NCI-H187 treated with DMSO at 0.1 percent for 48 hours (cell line): ENCODE measurements at places on chromosomes 7 and 10.

- no peak for DNase-seq
Measured at GRCh38 chr7:111866787-111867186, 304.5 kb upstream of the IMMP2L start.

DNA sequence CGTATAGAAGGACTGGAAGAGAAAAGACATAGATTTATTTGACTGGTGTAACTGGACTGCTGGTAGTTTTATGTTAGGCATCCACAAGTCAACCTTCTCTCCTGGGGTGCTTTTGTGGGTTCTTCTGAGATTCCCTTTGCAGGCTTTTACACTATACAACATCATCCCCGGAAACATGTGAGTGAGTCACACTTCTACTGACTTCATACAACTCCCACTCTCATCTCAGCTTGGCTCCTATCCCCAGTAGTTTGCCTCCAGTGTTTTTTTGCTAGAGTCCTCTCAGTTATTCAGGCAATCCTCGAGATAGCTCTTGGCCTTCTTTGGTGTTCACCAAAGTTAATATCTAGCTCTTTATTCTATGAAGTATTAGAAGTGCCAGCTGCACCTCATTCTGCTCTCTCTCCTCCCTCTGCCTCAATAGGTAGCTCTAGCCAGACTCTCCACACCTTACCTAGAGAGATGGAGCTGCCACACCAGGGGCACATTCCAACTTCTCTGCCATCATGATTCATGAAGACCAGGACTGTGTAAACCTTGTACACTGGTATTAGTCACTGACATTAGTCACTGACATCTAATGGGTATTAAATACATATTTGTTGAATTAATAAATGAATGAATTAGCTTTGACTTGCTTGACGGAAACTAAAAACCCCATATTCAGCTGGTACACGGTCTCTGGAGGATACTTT, 281.9 kb downstream of the PPP1R3A start:
- no peak for DNase-seq

GRCh38 chr10:126351021-126351420, 37.3 kb downstream of the ADAM12 start:
- no peak for DNase-seq

DNA sequence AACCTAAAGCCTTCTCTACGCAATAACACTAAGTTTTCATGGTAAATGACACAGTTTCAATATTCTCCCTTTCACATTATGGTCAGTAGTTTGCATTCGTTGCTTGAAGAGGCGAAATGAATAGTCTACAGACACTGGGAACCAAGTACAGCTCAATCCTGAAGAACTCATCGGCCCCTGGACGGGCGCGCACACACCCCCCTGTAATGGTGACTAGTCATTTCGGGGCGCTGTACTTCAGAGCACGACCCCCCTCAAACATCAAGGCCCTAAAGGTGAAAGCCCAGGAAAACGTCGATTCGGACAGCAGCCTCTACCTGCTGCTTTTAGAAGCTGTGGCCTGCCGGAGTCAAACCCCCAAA, 1.0 kb downstream of the NT5C2 start:
- DNase-seq = no peak

DNA sequence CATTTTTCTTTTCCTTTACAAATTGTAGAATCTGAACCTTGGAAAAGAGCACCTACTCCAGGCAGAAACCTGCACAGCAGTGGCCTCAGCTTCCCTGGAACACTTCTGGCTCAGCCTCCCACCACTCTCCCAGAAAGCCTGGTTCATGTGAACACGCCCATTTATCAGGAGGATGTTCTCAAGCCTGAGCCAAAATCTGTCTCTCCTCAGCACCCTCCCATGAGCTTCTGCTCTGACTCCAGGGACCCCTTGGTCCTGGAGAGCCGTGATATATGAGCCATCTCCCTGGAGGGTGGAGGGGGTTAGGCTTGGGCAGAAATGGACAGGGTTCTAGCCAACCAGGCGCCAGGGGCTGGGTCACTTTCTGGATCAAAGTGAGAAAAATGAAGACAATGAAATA, 10.1 kb downstream of the GDF2 start:
- no peak for DNase-seq

DNA sequence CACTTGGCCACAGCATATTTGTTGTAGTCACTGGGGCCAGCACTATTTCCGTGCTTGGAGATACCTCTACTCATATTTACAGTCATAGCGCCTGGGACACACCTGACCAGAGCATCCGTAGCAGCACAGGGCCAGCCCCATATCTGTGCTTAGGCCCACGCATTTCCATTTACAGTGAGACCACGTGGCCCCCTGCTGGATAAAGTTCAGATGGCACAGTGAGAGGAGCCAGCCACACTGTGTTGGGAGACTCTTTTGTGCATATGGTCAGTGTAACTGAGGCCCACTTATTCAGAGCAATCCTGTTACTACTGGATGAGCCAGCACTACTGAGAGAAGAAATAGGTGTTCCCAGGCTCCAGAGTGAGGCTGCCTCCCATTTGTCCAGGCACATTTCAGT, 455.3 kb downstream of the REEP3 start:
- no peak for DNase-seq

DNA sequence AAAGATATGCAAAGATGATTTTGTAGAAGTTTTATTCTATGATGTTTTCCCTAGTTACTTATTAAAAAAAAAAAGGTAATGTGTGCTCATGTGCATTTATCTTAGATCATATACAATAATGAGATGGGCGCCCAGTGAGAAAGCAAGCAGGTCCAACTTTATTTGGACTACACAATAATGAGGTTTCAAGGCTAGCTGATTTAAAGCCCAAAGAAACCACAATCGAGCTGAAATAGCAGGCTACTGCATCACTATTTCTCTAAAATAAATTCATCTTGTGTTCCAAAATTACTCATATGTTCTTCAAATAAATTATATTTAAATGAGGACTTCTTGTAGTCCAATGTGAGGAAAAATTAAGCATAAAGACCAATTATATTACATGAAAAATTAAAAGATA, 110.1 kb downstream of the JMJD1C start:
- DNase-seq = no peak

- no peak for DNase-seq
Measured at GRCh38 chr7:50651271-50651989, 86.2 kb upstream of the DDC start.

- DNase-seq = no peak
Measured at GRCh38 chr7:20318933-20319332, 11.8 kb upstream of the ITGB8 start.

DNA sequence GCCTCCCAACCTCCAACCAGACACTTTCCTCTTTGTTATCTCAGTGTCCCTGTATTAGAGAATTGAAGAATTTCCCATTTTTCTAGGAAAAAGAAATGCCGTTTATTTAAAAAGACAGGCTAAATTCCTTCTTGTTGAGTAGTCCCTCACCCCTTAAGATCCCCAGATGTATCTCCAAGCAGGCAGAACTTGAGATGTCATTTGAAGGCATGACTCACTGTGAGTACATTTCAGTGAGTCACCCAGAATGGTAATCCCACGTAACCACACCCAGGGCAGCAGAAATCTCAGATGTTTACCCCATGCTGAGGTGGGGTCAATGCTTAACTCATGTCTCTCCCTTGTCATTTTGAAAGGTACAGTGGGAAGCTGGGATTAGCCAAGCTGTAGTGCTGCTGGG, 4.4 kb downstream of the ZNF655 start:
- no peak for DNase-seq

DNA sequence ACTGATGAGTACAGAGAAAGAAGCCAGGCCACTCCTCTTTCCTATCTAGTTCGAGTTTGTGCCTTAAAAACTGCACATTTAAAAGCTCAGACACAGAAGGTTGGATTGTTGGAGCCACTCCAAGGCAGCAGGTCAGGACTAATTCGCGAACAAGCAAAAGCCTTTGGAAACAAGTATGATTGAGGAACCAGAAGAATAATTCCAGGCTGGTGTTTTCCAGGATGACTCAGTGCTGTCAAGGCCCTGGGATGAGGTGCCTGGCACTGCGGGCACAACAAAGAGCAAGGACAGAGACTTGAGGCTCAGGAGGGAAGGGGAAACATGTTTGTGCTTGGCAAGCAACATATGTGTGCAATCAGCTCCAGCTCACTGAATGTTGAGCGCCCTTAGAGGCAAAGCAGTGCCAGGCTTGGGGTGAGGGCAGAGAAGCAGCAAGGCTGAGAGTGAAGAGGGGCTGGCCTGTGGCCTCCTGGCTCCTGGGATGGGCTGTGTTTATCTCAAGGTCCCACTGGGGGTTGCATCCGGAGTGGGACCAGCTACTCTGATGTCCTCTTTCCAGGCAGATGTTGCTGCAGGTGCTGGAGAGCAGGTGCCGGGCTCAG, 44.1 kb downstream of the VSTM4 start:
- no peak for DNase-seq

DNA sequence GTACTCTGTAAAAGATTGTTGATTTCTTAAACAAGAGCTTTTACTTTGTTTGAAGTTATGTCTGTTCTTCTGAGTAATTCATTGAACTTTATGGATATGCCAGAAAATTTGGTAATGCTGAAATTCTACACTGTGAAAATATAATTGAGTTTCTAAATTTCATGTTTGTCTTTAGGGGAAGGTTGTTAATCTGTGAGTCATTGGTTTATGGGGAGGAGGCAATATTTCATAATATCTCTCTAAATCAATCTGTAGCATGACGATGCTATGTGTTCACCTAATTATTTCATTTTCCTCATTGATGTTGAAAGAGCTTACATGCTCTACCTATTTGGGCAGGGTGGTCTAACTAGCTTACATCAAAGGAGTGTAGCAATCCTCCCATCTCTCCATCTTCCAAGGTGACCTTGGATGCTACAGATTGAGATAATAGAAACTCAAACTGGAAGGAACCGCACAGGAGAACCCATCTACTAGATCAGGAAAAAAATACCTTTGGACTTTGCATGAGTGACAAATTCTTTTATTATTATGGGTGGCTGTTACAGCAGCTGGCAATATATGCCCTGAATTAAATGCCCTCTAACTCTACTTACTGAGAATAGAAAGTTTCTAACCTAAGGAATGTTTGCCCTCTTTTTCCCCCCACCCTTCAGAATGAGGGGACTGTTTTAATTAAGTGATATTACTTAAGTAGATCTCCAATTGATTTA, 8.4 kb upstream of the SNX13 start:
- no peak for DNase-seq

DNA sequence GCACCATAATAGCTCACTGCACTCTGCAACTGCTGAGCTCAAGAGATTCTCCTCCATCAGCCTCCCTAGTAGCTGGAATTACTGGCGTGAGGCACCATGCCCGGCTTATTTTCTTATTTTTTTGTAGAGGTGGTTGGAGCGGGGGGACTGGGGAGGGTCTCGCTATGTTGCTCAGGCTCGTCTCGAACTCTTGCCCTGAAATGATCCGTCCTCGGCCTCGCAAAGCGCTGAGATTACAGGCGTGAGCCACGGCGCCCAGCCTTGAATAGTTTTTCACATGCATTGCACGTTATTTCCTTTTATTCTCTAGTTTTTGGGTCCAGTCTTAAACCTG, 526 bp upstream of the LAMTOR4 start:
- DNase-seq = no peak

GRCh38 chr7:89988074-89988473, 166.2 kb upstream of the STEAP1 start:
- DNase-seq = no peak

DNA sequence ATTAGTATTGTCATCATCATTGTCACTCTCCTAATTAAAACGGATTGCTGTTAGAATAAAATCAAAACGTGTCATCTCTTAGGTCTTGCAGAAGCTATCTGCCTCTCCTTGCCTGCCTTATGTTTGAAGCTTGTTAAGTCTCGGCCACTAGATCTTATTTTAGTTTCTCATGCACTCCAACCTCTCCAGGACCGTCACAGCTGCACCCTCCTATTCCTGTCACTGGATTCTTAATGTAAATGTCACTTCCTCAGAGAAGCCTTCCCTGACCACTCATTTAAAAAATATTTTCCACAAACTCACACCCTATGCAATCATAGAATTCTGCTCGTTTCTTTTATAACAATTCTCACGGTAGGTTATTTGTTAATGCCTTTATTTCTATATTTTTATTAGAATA, 103.9 kb upstream of the DKK1 start:
- DNase-seq = no peak

DNA sequence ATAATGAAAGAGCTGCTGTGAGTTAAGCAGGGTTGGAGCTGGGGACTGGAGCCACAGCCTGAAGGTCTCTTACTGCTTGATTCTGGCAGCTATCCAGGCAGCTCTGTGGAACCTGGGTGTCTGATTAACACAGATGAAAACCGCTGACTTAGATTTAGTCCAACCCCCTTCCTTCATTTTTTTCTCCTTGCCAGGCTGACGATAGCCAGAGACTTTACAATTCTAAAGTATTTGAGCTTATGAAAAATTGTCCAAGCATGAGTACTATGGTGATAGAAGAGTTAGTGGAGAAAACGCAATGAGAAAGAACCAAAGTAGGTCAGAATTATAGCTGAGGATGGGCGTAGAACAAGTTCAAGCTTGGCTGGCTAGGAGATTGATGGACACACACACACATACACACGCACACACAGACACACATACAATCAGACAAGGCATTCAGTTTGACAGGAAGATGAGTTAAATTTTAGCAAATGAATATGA, 13.5 kb upstream of the GPR85 start:
- no peak for DNase-seq

GRCh38 chr10:124663766-124664360, 80.3 kb downstream of the FAM53B start:
- no peak for DNase-seq

DNA sequence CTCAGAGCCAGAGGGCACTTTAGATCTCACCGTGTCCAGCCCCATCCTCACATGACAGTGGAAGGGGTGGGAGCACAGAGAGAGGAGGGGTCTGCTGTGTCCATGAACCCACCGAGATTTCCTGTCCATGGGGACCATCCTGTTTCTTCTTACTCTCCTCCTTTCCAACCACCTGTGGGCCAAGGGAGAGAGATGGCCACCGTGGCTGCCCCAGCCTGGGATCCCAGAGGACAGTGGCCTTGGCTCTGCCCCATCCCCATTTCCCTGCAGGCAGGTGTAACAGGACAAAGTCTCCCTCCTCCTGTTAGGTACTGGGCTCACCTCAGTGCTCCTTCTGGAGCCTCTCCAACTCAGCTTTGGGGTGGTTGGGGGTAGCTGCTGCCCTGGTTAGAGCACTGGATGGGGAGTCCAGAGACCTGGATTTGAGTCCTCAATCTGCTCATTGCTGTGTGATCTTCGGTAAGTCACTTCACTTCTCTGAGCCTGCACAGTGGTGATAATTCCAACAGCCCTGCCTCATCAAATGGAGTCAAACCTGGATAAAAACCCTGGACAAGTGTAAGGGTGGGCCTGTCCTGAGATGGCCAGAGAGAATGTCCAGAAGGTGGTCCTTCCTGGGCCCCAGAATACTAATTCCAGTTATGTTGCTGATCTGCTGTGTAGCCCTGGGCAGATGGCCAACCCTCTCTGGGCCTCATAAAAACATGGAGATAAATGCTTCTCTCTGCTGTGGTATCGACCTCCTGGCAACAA, 17.8 kb upstream of the PCBD1 start:
- no peak for DNase-seq

- no peak for DNase-seq
Measured at GRCh38 chr10:107848726-107849360, 684.3 kb upstream of the SORCS1 start.
